ENCODE measurements at places on chromosomes 2 and 18. TPM values are rescaled to one million over a fixed set of nuclear protein-coding genes. Genes with fewer than 3 reads are reported as not detected.

Gene EGR4
- polyA plus RNA-seq: 0.14 TPM

Gene SLC16A14
- 4.4 TPM for polyA plus RNA-seq

Gene RGPD4
- 0.05 TPM for polyA plus RNA-seq

Gene CRYGC
- not detected for polyA plus RNA-seq

Gene NTSR2
- polyA plus RNA-seq: 0.07 TPM

Gene RAB6C
- 0.05 TPM for polyA plus RNA-seq

Gene RNF103
- 22.0 TPM for polyA plus RNA-seq

DNA sequence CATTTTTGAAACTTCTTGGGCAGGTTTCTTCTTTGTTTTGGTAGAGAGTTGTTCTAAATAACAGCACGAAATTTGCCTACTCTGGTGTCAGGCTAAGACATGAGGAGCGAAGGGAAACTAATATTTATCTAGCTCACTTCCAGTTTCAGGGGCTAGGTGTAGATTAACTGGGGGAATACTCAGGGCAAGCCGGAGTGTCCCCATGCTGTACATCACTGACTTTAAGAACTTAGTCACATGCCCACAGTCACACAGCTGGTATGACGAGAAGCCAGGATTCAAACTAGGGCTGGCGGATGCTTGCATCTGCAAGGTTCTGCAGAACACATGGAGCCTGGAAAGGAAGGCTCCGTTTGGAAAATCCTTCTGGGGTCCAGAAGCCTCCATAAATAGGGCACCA lies 133.3 kb downstream of the ALPK2 start:
- no peak for DNase-seq

GRCh38 chr2:43065871-43066270 lies 160.5 kb downstream of the ZFP36L2 start:
- no peak for DNase-seq

DNA sequence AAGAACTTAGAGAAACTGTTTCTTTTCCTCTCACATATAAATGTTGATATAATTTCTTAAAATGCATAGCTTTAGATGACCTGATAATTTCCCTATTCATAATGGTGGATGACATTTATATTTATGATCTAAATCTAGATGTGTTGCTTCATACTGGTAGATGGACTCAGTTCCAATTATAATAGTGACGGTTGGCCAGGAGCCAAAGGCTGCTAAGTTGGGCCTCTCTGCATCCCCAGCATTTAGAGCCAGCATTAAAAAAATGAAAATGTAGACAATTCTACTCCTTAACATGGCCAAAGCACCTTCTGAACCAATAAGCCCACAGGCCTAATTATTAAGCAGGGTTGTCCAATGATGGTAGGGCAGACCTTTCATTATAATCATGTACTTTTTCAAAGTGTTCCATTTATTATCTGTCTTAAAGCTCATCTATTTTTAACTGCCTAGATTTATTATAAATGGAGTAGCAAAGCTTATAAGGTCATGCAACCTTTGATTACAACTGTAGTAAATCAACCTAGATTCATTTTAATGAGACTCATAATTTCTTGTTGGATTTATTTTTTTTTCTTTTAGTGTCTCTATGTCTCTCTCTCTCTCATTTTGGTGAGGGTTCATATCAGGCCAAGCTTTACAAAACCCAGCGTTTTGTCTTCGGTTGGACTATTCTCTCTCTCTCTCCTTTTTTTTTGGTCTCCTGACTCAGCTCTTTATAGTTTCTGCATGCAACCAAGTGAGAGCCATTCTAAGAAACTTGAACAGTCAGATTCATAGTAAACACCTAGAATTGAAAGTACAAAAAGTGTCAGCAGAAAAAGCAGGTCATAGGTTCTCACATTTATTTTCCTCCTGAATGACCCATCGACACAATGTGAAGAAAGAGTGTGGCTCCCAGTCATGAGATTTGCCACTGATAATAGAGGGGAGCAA lies 2016.1 kb upstream of the PIK3C3 start:
- no peak for DNase-seq

DNA sequence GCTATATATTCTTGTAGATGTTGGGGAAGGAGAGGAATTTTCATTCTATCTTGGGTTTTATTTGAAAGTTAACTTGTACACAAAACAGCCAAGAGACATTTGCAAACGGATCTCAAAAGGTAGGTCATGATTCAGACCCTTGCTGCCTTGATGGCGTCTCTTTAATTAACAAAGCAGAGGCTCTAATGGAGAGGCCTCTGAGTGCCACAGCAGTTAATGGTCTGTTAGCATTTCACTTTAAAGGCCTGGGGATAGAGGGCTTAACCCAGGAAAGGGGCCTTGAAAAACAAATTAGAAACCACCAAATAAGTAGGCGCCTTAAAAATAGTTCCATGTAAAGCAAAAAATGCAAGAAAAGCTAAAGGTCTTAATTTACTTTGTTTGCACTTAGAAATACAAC lies 836.9 kb upstream of the CELF4 start:
- no peak for DNase-seq

DNA sequence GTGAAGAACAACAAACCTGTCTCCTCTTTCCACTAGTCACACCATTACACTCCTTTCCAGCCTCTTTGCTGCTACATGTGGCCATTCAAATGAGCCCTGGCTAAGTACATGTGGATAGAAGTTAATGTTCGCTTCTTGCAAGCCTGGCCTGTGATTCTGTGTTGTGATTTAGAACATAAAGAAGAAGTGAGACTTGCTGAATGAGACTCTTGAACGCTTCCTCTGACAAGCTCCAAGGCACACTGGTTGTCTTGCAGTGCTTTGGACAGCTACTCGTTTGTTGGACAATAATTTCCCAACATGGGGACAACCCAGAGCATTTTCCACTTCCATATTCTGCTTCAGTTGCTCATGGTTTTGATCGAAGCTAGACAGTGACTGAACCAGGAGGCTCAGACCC lies 57.3 kb downstream of the CCDC74A start:
- DNase-seq: no peak

DNA sequence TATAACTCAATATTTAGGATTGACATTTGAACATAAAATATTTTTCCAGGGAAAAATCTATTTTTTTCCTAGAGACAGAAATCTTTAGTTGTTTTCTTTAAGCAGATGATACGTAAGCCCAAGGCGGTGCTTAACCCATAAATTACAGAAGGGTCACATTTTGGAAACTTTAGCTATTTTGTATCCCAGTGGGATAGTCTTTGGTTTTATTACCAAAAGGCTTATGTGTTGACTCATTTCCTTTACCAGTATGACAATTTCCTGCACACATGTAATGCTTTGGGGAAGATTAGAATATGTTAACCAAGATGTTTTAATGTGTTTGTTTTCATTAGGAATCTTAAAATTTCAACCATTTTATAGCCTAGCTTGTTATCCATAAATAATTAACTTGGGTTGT lies 24.8 kb downstream of the DYNC1I2 start:
- DNase-seq: no peak

DNA sequence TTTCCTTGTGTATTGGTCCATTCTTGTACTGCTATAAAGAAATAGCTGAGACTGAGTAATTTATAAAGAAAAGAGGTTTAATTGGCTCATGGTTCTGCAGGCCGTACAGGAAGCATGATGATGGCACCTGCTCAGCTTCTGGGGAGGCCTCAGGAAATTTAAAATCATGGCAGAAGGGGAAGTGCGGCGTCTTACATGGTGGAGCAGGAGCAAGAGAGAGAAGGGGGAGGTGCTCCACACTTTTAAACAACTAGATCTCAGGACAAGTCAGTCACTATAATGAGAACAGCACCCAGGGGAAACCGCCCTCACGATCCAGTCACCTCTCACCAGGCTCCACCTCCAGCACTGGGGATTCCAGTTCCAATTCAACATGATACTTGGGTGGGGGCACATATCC lies 54.3 kb downstream of the MSH2 start:
- DNase-seq: no peak

DNA sequence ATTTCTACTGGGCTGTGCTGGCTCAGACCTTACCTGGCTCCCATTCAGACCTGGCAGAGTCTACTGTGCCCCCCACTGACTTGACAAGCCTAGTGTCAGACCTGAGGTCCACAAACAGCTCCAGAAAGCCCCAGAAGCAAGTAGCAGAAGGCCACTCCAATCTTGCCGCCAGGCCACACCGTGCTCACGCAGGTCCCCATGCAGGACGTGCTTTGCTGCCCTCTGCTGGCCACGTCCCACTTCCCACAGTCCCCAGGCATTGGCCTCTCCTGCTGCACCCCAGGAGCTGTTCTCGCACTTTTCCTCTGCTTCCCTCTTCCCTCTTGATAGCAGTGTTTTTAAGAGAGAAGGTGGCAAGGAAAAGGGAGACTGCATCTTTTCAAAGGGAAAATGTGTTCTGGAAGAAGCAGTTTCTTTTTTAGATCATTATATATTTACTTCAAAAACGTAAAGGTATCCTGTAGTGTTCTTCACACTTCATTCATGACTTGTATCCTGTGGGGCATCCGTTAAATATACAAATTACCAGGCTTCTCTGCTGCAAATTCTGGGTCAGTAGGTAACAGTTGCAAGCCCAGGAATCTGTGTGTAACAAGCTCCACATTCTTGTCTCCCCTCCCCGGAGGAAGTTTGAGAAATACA lies 81.4 kb upstream of the PAPOLG start:
- DNase-seq: peak; percentile 81

DNA sequence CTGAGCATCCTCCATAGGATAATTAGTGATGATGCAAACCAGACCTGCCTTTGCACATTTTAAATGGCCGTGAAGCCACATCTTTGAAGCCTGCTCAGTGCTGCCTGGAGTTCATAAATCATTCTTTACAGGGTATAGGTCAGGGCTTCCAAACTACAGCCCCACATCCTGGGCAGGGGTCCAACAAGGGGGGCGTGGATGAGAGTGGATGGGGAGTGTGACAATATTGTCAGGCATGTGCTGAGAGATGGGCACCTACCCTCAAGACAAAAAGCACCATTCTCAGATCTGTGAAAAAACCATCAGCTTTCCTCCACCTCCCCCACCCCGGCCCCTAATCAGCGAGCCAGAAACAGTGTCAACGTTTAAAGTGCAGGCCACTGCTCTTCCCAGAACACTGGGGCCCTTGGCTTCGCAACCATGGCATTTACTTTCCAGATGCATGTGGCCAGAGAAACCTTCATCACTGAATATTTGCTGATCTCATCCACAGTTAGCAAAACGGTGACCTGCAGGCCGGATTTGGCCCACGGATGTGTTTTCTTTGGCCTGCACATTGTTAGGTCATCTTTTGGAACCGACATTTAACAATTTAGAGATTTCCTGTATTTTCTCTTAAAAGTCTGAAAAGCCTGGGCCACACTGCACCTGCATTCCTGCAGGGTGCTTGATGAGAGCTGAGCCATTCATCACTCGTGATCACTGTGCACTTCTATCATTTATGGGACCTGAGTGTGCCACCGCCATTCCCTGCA lies 130.7 kb downstream of the ANKRD44 start:
- no peak for DNase-seq

GRCh38 chr2:204280262-204280668 lies 265.0 kb upstream of the PARD3B start:
- no peak for DNase-seq

GRCh38 chr2:75800456-75800855 lies 89.7 kb upstream of the GCFC2 start:
- DNase-seq: no peak

GRCh38 chr2:112938904-112939303 lies 27.9 kb downstream of the IL37 start:
- DNase-seq: no peak

- no peak for DNase-seq
Observed at GRCh38 chr2:179910735-179911113, 49.3 kb upstream of the ZNF385B start.

- DNase-seq: no peak
Observed at GRCh38 chr2:8263901-8264300, 418.0 kb upstream of the ID2 start.

- DNase-seq: no peak
Observed at GRCh38 chr2:220076734-220077133, 449.3 kb downstream of the SLC4A3 start.

- no peak for DNase-seq
Observed at GRCh38 chr2:46813020-46813415, 102.6 kb downstream of the MCFD2 start.

DNA sequence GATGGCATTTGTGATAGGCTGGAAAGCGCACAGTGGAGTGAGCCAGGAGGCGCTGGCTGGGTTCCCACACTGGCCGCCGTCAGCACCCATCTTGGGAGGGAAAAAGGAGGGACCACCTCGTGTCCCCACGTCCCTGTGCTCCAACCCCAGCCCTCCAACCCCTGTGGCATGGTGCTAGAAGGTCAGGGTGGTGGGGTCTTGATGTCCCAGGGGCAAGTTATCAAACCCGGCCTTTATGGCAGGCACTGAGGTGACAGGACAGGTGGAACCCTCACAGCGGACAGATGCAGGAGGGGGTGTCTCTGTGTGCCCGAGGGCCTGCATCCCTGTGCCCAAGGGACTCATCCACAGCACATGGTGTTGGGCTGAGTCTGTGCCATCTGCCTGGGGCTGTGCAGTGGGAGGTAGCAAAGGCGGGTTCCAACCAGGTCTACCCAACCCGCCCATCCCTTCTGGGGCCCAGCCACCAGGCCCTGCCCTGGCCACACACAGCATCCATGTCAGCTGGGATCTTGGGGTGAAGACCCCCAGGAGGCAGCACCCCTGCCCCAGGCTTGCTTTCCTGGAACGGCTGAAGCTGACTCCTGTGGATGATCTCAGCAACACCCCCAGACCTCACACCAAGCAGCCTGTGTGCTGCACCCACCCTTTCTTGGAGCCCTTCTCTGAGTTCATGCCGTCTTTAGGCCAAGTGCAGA lies 246.1 kb downstream of the NDUFA10 start:
- DNase-seq: no peak

DNA sequence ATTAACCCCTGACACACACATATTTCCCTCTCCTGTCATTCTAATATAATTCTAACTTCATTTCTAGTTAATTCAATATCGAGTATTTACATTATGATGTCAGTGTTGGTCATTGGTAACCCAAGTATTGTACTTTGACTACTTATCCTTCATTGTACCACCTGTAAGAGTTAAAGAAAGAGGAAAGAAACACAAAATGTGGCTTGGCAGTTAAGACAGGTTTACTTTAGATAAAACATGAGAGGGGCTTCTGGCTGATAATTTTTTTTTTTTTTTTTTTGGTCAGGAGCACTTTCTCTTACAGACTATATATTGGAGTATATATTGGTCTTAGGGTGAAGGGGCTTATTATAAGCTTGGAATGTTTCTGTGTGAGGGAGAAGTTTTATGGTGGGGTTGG lies 57.0 kb upstream of the ACYP2 start:
- no peak for DNase-seq

DNA sequence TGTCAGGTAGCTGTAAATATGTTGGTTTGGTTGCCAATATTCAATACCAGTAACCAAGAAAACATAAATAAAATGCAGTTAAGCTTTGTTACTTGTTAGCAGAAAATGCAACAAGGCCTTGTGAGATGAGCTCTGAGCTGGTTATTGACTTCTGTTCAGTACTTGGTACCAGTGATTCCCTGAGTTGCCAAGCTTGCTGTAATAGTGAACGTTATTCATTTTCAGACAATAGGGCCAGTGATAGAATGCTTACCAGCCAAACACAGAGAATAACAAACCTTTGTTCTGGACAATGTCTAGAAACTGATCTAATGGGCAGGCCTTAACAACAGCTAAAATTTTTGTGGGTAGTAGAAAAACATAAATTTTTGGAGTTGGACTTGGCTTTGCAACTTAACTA lies 29.5 kb downstream of the RASGRP3 start:
- DNase-seq: no peak
